ENCODE measurements at places on chromosomes 5 and 9.

DNA sequence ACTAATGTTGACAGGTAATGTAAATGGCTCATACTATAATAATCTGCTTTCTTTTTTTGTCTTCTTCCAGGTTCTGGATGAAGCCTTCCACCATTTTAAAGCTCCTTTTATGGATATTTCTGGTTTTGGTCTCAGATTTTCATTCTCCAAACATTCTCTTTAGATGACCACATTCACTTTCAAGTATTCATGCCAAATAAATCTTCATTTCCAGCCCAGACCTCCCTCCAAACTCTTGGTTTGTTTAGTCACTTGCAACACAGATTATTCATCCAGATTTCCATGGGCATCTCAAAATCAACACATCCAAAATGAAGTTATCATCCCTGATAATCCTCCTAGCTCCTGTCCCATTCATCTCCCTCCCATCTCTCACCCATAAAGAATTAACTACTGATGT, 40.3 kb upstream of the SVEP1 start:
- no peak for DNase-seq

GRCh38 chr5:76787237-76787636, 31.6 kb upstream of the F2RL1 start:
- DNase-seq = no peak

- DNase-seq = no peak
Measured at GRCh38 chr5:161064297-161064696, 212.3 kb upstream of the ATP10B start.

GRCh38 chr5:173709145-173709544, 92.7 kb upstream of the BOD1 start:
- no peak for DNase-seq

DNA sequence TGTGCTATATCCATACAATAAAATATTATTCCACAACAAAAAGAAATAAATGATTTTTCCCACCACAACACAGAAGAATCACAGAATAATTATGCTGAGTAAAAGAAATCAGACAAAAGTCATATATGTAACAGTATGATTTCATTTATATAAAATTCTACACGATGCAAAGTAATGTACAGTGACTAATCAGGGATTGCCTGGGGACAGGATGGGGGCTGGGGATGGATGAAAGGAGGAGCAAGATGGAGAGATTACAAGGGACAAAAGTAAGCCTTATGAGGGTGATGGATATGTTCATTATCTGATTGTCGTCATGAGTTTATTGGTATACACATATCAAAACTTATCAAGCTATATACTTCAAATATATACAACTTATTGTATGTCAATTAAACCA, 154.0 kb downstream of the FBN2 start:
- no peak for DNase-seq

- no peak for DNase-seq
Measured at GRCh38 chr5:148708854-148709253, 54.5 kb upstream of the HTR4 start.

DNA sequence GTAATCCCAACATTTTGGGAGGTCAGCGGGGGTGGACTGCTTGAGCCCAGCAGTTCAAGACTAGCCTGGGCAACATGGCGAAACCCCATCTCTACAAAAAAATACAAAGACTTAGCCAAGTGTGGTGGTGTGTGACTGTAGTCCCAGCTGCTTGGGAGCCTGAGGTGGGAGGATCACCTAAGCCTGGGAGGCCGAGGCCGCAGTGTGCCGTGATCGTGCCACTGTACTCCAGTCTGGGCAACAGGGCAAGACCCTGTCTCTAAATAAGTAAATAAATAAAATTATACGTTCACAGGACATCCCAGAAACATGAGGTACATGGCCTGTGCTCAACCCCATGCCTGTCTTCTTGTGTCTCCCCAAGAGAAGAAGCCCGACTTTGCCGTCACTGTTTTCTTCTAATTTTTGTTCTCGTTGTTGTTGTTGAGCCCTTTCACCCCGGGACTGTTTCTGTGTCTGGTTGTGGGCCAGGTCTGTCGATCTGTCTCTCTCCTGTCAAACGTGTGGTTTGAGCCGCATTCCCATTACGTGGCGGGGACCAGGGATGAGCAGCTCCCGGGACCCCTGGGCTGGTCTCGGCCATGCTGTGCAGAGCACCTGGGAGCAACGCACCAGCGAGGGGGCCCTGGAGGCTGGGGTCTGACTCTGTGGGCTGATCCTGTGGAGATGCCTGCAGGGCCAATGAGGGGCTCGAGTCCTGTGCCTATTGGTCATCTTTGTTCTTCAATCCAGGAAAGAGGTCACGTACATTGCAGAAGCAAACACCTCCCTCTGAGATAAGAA, 32.2 kb downstream of the NACC2 start:
- DNase-seq = no peak

DNA sequence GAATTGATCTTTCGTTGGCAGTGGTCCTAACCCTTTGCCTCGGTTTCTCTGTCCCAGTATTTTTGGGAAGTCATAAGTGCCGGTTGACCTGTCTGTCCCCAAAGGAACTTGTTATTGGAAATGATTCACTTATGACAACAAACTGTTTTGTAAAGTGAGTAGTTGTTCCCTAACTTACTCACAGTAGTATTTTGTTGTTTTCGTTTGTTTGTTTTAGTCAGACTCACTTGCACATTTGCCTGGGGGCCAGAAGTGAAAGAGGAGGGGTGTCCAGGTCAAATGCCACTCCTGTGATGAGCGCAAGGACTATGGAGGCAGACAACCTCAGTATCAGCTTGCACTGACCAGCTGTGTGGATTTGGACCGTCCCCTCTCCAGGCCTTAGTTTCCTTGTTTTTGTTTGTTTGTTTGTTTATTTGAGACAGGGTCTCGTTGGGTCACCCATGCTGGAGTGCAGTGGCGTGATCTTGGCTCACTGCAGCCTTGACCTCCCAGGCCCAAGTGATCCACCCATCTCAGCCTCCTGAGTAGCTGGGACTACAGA, 47.3 kb downstream of the ANKRD55 start:
- no peak for DNase-seq
